GM23338 (cell line): ENCODE measurements at places on chromosomes 7 and 10. TPM values are rescaled to one million over a fixed set of nuclear protein-coding genes. Genes with fewer than 3 reads are reported as not detected.

COL17A1 gene
- 0.64 and 1.1 TPM in 2 replicates for polyA plus RNA-seq

PKD2L1 gene
- polyA plus RNA-seq: not detected in 2 replicates

CADPS2 gene
- 15.1 and 16.3 TPM in 2 replicates for polyA plus RNA-seq

AVL9 gene
- 13.1 and 14.3 TPM in 2 replicates for polyA plus RNA-seq

OR6B1 gene
- polyA plus RNA-seq: not detected in 2 replicates

CDC14C gene
- not detected in 2 replicates for polyA plus RNA-seq

C7orf33 gene
- polyA plus RNA-seq: not detected in 2 replicates
